Right ventricle myocardium superior (tissue), 1 donor: ENCODE measurements at places on chromosomes 7 and 10.

DNA sequence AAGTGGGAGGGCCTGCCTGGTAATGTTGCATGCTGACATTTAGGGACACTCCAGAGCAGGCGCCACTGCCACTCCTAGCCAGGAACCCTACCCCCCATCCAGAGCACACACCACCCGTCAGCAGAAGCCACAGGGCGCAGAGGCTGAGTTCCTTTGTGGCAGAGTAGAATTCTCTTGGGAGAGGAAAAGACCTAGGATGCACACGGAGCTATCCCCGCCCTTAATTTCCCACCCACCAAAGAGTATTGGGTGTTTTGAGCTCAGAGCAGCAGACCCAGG lies 702 bp upstream of the INSYN2A start:
- DNase-seq: no peak

DNA sequence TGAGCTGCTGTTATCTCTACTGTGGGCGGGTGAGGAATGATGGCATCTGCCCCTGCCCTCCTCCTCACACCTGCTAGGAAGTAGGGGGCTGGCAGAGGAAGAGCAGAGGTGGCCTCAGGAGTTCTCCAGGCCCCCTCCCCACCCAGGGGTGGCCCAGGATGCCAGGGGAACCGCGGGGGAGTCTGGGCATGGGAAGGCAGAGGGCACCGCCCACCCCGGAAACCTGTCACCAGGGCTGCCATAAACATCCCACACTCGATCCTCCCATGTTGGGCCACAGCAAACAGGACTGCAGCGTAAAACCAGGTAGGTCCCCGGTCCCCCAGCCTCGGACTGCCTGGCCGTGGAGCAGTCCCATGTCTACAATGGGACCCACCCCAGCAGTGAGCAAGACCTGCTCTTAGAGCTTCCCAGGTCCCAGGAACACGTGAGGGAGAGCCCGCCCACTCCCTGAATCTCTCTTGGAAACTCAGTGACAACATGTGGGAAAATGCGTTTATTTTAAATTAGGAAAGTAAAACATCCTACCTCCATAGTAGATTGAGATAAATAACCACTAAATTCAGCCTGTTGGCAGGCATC lies 23.4 kb downstream of the EBF3 start:
- DNase-seq: peak; percentile 34

DNA sequence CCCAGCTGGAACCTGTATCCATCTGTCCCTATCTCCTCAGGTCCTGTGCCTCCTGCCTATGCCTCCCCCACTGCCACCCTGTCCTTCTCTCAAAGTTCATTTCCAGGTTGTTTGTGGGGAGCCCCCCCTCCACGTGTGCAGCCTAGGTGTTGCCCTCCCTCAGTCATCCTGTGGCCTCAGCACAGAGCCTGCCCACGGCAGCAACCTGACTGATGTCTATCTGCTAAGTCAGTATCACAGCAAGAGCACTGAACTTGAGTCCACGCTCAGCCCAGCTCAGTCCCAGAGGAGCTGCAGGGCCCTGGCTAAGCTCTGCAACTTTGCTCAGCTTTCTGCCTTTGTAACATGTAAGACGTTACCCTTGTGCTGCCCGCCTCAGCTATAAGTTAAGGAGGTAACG lies 28.7 kb downstream of the FAM53B start:
- no peak for DNase-seq

- DNase-seq: no peak
Observed at GRCh38 chr7:28731092-28731658, 227.0 kb downstream of the TRIL start.

- DNase-seq: no peak
Observed at GRCh38 chr7:7327423-7327822, 145.1 kb downstream of the C1GALT1 start.
